T-helper 17 cell (primary cell): ENCODE measurements at places on chromosomes 2 and 18.

DNA sequence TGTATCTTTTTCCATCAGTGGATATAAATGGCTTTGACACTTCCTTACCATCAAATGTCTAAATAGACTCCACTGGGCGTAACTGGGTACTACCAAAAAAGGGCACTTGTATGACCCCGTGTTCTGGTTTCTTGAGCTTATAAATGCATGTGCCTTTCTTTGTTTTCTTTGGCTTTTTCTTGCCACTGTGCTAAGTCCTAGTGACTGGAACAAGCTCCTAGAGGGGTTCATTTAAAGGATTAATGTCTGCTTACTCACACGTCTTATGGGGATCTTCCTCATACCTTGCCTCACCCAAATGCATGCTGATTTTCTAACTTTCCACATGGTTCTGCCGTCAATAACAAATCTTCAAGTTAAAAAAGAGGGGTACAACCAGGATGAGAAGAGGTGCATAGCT is 19.8 kb upstream of the ZNF532 start:
- DNase-seq = no peak

DNA sequence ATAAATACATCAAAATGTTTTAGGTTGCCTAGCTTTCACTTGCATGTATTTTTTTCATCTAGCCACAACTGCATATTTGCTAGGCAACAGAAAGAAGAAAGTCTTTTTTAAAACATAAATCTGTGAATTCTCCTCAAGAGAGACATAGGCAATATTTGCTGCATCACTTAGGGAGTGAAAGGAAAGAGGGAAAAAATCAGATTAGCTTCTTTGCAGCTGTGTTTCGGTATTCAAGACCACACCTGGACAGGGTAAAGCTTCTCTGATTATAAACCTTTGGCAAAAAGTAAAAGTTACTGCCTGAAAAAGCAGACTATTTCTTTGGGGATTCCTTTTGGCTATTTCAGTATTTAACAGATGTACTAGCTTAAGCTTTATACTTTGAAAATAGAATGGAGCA is 280.9 kb upstream of the ZSWIM2 start:
- no peak for DNase-seq

- no peak for DNase-seq
Measured at GRCh38 chr2:126715576-126716406, 59.8 kb downstream of the GYPC start.

GRCh38 chr2:130832296-130832940 is 4.3 kb upstream of the ARHGEF4 start:
- DNase-seq = no peak

DNA sequence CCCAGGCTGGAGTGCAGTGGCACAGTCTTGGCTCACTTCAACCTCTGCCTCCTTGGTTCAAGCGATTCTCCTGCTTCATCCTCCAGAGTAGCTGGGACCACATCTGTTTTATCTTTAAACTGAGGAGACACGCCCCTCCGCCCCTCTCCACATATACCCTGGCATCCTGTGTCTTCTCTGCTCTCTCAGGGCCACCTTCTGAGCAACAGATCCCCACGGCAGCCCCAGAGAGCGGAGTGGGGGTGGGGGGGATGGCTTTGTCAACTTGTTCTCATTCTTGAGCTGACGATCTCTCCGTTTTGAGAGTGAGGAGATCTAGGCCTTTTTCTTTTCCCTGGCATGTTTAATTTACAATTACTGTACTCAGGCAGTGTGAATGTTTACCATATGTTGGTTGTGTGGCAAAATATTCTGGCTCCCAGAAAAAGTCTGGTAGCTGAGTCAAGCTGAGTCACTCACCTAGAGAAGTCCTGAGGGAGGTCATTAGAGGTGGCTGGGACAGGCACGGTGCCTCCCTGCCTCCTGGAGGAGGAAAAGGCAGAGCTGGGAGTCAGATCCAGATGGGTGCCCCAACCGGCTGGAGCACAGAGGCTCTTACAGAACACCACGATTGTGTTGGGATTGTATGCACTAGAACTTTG is 19.5 kb upstream of the ID2 start:
- no peak for DNase-seq
